ENCODE measurements at places on chromosomes 13 and 19.
A peak's percentile ranks its signal among the peaks of the same experiment; 100 is the strongest.

GRCh38 chr13:26327940-26328725 lies 74.2 kb downstream of the CDK8 start:
- no peak for DNase-seq

DNA sequence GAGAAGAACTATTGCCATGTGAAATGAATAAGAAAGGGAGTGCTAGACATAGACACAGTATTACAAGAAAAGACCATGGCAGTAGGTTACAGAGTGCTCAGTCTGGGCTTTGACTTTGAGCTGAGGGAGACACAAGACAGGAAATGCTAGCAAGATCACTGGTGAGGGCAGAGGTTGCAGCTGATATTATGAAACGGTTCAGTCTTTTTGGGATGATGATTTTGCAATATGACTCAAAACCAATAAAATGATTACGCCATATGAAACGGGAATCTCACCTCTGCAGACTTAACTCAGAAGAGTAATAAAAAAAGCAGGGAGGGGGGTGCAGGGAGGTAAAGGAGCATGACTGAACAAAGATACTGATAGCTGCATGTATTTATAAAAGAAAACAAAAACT lies 123.1 kb downstream of the RBM26 start:
- no peak for DNase-seq

GRCh38 chr19:30345686-30346085 lies 26.5 kb upstream of the ZNF536 start:
- DNase-seq = no peak

GRCh38 chr19:16463341-16463990 lies 8.3 kb downstream of the EPS15L1 start:
- DNase-seq = no peak

GRCh38 chr19:5563935-5564612 lies 3.7 kb downstream of the TINCR start:
- no peak for DNase-seq

- DNase-seq = no peak
Observed at GRCh38 chr19:47122359-47123335, 8.0 kb upstream of the SAE1 start.

GRCh38 chr13:98622931-98623331 lies 46.0 kb upstream of the STK24 start:
- no peak for DNase-seq

DNA sequence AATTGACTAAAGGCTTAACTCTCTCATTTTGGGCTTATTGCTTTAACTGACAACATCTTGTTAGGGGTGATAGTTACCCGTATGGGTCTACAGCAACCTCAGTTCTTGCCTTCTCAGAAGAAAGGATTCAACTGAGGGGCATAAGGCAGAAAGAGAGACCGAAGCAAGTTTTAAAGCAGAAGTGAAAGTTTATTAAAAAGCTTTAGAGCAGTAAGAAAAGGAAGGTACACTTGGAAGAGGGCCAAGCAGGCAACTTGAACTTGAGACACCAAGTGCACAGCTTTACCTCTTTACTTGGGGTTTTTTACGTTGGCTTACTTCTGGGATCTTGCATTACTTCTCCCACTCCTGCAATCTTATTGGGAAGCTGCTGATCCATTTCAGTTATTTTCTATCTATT lies 246.9 kb upstream of the PRR20A start:
- no peak for DNase-seq

DNA sequence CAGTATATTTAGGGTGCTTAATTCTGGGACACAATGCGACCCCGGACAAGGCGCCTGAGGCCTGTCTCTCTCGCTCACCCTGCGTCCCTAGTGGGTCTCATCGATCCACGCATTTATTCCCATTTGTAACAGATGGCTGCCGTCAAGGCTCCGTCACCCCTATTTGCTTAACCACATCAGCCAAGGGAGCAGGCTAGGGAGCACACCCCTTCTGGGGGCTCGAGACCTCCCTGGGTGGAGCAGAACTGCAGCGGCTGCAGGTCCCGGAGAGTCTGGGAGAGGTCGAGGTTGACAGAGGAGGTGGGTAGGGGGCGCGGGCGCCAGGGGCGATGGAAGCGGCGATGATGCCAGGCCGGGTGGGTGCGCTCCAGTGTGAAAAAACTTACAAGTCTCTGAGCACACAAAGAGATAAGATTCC lies 507 bp downstream of the ALG5 start:
- no peak for DNase-seq

DNA sequence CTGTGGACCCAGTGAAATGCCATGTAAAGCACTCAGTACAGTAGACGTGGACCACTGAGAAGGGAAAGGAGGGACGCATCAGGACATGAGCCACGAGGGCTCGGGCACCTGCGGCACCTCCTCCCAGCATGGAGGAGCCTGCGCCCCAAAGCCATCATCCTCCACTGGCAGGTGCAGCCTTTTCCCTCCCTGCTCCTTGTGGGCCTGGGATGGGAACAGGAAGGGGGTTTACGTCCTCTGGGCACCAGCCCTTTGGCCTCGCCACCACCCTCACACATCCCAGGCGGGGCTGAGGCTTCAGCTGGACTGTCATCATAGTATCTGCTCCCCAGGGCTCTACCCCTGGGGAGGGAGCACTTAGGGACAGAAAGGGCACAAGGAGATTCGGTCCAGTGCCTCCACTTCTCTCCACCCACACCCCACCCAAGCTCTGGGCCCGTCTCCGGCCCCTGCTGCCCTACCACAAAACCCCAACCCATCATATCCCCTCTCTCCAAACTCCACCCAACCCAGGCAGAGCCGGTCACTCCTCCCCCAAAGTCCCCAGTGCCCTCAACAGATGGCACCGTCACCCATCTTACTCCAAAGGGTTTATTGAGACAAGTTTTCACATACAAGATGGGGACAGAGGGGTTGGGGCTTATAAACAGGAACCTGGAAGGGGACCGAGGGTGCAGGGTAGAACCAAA lies 2.2 kb upstream of the PRKD2 start:
- no peak for DNase-seq

DNA sequence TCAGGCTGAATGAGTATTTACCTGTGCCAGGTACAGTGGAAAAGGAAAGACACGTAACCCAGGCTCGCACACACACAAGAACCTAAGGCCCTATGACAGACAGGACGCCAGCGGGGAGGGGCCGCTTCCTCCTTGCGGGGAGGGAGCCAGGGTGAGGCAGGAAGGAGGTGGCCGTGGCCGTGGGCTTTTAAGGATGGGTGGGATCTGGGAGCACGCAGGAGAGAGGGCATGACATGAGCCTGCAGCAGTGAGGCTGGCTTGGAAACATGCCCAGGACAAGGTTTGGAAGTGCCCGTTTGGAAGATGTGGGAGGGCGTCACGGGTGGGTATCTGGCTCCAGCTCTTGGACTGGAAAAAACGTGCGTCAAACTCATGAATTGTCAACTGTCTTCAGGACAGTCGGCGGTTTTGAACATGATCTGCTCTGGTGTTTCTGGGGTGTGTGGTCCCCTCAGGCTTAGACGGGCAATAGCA lies 20.1 kb downstream of the SH3GL1 start:
- DNase-seq = no peak

DNA sequence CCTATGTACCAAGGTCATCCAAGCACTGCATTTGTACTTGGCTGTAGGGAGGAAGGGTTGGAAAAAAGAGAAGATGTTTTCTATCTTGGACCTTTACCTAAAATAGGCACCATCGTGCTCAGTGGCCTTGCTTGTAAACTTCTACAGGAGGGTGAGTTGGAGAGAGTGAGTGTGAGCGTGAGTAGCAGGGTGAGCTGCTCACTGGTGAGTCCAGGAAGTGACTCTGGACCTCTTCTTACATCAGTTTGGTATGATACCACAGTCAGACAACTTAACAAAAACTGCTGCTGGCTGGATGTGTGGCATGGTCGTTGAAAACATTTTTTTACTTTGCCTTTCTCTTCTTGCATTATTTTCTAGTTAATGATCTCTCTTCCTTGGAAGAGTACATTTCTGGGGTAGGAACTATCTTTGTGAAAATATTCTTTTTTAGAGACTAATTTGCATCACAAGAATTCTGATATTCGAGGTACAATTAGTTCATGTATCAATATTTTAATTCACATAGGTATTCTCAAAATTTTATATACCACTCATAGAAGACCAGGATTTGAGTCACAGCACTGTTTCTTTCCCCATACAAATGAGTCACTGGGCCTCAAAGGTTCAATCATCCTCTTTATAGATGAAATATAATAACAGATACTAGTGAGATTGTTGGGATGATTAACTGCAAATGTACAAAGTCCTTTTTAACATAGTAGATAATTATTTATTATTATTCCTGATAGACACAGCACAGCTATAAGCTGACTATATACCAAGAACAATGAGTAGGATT lies 651 bp downstream of the SERPINE3 start:
- DNase-seq = no peak

DNA sequence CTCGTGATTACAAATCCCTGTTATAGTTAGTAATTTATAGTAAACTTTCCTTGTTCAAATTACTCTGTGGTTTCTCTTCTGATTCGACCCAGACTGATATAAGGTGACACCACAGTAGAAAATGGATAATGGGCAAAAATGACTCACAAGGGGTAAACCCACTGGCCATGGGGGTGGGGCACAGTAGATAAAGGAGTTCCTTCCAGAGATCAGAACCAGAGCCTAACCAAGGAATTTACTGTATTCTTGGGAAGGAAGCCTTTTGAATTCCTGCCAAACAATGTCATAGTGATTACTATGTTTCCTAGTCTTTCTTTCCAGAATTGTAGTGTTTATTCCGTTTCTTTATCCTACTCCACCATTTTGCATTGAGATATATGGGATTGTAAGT lies 21.9 kb downstream of the MIR17HG start:
- no peak for DNase-seq

DNA sequence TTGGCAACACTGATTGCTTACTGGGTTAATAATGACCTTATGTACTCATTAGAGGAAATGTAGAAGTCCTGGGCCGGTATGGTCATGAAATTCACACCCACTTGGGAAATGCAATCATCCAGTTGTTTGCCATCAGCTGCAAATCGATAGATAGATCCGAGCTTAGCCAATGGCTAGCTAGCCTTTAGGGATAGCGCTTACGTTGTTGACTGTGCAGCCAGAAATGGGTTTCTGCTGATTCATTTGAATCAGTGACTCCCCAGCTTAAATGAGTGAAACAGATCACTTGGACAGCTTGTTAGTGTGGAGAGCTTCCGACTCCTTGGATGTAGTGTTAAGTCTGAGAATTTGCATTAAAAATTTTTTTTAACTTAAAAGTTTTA lies 11.8 kb downstream of the IL17D start:
- no peak for DNase-seq

- DNase-seq = no peak
Observed at GRCh38 chr19:46648060-46648960, 12.3 kb upstream of the GNG8 start.

GRCh38 chr13:41352935-41353840 lies 42.1 kb downstream of the NAA16 start:
- DNase-seq = peak; percentile 9

- no peak for DNase-seq
Observed at GRCh38 chr19:6392221-6393073, 517 bp downstream of the GTF2F1 start.
